ENCODE measurements at places on chromosomes 1 and 21.

DNA sequence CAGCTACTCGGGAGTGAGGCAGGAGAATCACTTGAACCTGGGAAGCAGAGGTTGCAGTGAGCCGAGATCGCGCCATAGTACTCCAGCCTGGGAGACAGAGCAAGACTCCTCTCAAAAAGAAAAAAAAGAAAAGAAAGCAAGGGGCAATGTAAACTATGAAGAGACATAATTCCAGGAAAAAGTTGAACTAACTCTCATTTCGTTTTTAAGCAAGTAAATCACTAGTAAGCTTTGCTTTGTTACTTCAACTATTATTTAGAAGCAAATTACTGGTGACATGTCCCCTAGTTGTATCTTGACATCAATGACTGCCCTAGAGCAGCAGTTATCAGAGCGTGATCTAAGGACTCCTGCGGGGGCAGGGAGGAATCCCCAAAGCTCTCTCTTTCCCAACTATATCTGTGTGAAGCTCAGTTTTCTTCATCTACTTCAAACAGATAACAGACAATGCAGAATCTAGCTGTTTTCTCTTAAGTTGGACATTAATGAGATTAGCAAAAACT, 18.7 kb downstream of the CLSTN1 start:
- DNase-seq, result no peak

DNA sequence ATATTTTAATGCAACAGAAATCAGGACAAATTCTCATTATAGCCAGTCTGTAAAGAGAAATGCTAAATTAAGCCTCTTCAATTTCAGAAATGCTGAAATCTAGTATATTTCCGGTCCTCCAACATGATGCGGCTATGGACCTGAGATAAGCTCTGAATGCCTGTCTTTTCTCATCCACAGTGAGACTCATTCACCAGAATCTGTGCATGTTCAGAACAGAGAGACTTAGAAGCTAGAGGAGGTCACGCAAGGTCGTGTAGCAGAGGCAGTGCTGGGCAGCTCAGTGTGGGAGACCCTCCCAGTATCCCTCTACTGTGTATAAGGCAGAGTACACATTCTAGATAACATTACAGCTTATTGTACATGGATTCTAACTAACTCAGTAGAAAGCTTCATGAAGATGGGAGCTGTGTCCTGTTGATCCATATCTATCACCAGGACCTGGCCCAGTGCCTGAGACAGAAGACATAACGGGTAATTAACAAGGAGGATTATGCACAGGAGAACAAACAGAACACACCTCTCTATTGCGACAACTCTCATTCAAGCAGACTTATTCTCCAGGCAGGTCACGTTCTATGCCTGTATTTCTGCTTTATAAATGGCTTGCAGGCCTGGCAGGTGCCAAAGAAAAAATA, 97.0 kb upstream of the COA6 start:
- DNase-seq, result no peak

- no peak for DNase-seq
Measured at GRCh38 chr1:54721719-54722118, 6.1 kb downstream of the TTC4 start.

GRCh38 chr1:228379666-228380065, 27.0 kb downstream of the TRIM11 start:
- no peak for DNase-seq

DNA sequence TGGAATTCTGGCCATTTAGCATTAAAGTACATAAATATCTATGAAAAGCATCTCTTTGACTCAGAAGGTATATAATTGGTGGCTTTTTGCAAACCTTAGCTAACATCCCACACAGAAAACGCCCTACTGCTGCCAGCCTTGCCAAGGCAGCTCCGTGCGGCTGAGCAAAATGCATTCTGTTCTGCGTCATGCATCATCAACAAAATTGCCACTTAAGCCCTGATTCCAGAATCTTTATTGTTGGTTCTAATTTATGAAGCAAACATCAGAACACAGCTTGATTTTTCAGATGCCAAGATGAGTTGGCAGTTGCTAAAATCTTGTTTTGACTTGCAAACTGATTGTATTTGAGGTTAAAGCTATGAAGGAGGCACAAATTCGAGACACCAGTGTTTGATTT, 314.9 kb upstream of the DEPDC1 start:
- no peak for DNase-seq

GRCh38 chr1:206779638-206780037, 7.3 kb upstream of the IL10 start:
- no peak for DNase-seq

DNA sequence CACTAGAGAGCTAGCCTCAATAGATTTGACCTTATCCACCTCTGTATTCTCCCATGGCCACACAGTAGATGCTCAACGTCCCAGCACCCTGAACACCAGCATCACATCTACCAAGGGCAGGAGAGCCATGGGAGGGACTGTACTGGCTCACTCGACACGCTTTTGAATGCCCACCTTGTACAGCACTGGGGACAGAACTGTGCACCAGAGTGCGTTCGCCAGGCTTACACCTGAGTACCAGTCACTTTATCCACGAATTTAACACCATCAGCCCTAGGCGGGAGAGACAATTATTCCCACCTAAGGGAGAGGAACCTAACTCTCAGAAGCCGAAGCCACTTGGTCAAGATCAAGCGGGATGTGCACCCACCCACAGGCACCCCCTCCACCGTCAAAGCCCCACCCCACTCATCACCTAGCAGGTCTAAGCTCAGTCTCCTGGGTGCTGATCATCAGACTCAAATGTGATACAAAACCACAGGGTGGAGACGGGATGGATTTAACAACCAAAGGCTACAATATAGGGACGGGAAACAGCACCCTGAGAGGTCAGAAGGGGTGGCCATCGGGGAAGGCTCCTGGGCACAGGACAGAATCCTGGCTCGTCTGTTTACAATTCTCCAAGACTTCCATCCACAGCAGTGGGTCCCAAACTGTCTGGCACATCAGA, 110.5 kb downstream of the GLIS1 start:
- DNase-seq, result no peak

GRCh38 chr21:30620080-30620479, 347 bp upstream of the KRTAP20-4 start:
- DNase-seq, result no peak

DNA sequence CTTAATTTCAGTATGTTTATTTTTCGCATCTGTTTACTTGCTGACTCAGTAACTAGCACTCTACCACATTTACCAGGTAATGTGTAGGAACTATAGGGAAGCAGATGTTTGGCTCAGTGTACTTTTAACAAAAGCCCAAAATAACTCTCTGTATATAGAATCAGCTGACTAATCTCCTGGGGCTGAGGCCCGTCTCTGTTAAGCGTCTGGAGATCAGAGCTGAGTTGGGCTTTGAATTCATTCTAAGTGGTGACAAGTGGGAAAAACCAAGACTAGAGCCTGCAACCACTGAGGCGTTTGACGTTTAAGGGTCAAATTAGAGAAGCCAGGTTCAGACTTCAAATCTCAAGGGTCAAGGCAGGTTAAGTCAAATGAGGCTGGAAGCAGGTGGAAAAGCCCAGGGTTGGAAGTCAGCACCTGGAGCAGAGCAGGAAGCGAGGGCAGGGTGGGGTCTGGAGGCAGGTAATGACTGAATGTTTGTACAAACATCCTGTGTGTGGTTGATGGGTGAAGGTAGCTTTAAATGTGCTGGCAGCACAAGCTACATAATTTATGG, 56.8 kb upstream of the LYST start:
- DNase-seq, result no peak

- no peak for DNase-seq
Measured at GRCh38 chr1:188782220-188782841, 1695.3 kb downstream of the BRINP3 start.

- no peak for DNase-seq
Measured at GRCh38 chr1:202047977-202048376, 37.6 kb downstream of the ELF3 start.

DNA sequence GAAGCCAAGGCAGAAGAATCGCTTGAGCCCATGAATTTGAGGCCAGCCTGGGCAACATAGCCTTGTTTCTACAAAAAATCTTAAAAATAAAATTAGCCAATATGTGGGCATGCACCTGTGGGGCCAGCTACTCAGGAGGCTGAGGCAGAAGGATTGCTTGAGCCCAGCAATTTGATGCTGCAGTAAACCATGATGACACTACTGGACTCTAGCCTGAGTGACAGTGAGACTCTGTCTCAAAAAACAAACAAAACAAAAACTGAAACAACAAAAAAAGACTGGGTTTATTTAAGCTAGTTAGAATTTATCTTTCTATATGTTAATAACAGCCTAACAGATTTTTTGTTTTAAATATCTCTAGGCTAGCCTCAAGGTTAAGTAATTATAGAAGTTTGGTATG, 57.4 kb downstream of the SLC35A3 start:
- DNase-seq, result no peak

GRCh38 chr1:8816831-8817411, 519 bp downstream of the RERE start:
- DNase-seq, result peak; percentile 9

- DNase-seq, result no peak
Measured at GRCh38 chr1:201396861-201397464, 2.2 kb downstream of the LAD1 start.

DNA sequence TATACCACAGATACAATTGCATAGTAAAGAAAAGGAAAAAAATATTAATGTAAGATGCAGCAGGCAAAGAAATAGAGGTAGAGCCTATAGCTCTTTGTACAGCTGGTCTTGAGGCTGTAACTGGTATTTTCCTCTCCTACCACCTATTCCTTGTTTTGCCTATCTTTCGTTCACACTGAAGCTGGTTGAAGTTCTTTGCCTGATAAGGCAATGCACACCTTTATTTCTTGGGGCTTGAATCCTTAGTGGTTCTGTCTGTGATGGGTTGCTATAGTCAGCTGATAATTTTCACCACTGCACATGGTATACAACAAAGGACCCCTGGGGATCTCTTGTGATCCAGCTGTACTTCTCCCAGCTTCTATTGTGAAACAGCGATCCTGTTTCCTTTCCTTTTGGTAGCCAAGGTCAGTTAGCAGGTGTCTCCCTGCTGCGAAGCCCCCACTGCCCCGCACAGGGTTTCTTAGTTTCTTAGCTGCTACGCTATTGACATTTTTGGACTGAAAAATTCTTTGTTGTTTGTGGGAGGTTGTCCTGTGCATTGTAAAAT, 9.9 kb upstream of the TSNAX start:
- DNase-seq, result no peak

DNA sequence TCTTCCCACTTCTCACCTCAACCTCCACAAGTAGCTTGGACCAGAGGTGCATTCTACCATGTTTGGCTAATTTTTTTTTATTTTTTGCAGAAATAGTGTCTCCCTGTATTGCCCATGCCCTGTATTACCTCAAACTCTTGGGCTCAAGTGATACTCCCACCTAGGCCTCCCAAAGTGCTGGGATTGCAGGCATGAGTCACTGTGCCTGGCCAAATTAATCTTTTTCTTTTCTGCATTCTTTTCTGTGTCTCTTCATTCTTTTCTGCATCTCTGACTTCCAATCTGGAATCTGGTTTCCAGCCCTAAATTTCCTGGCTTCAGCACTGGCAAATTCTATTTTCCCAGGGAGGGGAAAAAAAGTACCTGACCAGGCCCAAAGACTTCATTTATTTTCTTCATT, 31.2 kb upstream of the TACSTD2 start:
- no peak for DNase-seq

DNA sequence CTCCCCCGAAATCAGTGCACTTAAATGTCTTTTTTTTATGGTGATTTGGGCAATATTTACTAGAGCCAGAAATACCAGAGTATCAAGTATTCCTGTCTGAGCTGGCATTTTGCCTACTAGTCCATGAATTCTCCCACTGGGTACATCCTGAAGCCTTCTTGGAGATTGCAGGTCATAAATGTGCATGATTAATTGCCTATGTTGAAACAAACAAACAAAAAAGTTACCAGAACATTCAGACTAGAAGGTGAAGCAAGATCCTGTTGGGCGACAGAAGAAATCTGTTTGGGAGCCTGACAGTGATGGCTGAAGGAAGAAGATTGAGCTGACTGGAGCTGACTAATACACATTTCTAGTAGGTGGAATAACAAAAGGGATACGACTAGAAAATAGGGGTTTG, 127.4 kb upstream of the NRIP1 start:
- no peak for DNase-seq

GRCh38 chr1:1776672-1777582, 1.3 kb downstream of the NADK start:
- no peak for DNase-seq

- no peak for DNase-seq
Measured at GRCh38 chr1:42941640-42942330, 16.9 kb downstream of the SLC2A1 start.

GRCh38 chr1:3282186-3282585, 172.3 kb upstream of the ARHGEF16 start:
- no peak for DNase-seq

GRCh38 chr1:231310391-231310934, 27.2 kb downstream of the EXOC8 start:
- no peak for DNase-seq

DNA sequence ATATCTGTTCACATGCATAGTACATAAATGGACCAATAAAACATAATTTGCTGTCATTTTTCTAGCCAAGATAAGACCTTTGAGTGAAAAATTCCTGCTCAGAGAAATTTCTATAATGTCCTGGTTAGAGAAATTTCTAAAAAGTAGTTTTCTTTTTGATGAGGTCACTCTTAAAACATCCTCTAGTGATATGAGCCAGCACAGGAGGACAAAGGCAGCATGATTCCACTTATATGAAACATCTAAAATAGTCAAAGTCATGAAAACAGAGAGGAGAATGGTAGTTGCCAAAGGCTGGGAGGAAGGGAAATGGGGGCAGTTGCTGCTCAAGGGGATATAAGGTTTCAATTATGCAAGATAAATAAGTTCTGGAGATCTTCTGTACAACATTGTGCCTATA, 239.4 kb downstream of the BACH1 start:
- DNase-seq, result no peak

DNA sequence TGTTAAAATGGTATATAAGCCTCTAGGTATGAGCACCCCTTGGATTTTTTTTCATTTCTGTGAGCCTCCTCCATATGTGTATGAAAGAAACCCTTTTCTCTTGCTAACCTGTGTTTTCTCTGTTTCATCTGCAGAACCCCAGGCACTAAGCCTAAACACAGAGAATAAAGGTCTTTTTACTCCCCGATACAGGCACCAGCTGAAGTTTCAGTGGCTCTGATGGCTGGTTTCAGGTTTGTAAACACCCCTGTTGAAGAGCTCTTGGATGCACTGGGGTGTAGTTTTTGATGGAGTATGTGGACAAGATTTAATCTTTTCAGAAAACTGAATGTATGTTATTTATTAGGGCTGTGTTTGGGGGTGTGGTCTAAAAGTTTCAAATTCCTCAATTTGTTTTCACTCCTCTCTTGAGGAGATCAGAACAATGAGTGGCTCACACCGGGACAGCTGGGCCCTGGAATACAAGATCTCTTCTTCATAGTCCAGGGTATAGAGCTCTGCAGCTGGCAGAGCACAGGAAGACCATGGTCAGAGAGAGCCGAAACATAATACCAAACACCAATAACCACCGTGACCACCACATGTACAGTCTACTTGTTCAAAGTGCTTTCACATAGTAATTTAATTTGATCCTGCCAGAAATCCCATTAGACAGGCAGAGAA, 50.2 kb upstream of the VTCN1 start:
- no peak for DNase-seq

GRCh38 chr21:36079010-36079649, 9.3 kb downstream of the CBR1 start:
- DNase-seq, result peak; percentile 8
